Right lobe of liver (tissue), 6 donors: ENCODE measurements at places on chromosomes 4 and X.

DNA sequence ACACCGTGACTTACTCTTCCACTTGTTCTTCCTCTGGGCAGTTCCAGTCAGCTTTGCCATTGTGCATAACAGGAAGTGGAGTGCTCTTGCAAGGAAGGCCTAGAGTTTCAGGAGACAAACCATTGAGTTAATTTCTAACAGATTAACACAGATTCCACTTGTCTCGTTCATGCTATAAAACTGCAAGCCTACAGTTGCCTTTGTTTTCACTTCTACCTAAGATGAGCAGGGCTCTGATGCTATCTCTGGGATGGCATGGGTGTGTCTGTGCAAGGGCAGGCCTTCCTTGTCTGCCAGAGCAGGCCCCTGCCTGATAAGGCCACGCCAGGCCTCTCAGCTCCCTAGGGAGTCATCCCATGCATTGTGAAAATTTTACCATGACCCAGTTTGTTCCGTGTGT, 67.7 kb upstream of the PGRMC2 start:
- no peak for DNase-seq

DNA sequence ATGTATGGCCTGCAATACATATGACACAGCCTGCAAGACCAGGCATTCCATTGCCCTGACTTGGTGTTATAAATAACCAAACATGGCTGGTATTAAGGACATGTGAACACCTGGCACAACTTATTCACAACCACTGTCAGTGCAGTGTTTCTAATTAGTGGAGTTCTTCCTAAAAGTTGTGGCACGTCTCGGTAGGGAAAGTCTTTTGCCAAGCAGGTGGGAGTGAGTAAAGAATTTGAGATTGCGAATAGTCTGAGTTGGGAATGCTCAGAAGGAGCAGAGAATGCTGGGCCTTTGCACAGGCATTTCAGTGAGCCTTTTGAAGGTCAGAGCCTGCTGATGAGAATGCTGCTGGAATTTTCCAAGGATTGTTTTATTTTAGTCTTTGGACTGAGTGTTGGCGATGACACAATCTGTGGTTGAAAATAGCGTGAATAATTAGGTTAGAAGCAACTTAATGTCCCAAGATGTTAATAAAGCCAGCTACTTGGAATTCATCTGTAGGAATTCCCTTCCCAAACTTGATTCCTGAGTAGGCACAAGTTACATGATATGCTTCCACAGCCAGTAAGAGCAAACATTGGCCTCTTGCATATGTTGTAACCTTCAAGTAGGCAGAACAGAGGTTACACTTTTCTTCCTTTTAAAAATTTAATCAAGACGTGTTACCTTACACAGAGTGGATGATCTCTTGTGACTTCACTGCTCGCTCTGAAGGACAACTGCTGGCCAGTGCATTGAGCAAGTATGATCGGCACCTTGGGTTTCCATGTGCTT, 83.6 kb upstream of the PGRMC2 start:
- no peak for DNase-seq

DNA sequence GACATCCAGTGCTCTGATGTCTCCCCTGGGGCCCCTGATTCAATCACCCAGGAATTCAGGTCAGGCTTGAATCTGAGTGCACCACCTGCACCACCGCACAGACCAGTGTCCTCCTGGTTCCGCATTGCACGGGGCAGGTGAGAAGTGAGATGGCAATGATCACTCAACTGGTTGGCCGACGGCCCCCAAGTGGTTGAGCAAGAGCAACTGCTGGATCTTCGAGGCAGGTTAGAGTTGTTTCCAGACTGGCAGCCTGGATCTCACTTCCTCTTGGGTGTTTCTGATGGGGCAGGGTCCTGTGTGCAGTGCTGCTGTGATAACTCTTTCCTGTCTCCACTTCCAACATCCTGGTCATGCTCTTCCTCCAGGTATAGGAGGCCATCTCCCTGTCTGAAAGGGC, 50.4 kb downstream of the C4orf50 start:
- DNase-seq, result no peak

GRCh38 chrX:68761086-68761485, 67.7 kb upstream of the EFNB1 start:
- DNase-seq, result no peak

DNA sequence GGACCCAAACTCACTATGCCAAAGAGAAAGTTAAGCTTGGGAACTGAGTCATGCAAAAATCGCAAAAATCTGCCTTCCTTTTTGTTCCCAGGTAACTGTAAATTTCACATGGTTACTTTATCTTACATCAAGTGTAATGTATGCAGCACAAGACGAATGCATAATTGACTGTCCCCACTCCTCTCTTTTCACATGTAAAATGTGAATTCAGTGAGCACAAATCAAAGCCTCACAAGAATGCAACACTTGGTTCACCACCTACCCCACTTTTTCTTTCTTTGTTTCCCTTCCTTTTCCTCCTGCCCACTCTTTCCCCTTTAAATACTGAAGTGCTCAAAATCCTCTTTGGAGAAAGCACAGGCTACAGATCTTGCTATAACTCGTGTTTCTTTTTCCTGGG, 53.2 kb downstream of the MAGED4B start:
- DNase-seq, result no peak

DNA sequence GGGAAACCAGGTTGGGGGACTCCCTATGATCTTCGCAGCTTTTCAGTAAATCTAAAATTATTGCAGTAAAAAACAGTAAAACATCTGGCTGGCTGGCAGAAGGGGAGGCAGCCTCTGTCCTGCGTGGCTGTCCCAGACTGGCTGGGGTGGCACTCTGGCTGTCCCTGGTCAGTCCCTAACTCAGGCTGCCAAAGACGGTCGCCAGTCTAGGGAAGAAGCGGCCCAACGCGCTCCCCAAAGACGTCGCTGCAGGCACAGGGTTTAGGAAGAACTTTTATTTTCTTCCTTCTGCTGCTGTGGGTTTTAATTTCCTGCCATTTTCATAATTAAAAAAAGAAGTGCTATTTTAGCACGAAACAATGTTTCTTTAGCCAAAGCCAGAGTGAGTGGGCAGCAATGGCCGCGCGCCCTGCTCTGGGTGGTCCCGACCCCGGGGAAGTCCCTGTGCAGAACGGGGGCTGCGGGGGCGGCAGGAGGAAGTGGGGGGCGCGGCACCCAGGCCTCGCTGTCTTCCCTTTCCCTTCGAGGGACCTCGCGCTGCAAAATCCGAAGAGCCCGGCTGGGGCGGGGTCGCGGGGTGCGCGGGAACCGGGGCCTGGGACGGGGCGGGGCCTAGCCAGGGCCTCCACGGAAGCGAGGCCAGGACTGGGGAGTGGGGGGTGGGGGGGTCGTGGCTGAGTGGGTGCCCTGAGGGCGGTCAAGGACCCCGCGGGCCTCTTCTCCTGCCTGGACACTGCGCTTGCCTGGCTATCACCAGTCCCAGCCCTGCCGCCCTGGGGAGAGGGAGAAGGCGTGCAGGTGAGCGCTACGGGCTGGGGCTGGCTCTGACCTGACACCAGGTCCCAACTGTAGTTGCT, 6.3 kb upstream of the LETM1 start:
- no peak for DNase-seq

DNA sequence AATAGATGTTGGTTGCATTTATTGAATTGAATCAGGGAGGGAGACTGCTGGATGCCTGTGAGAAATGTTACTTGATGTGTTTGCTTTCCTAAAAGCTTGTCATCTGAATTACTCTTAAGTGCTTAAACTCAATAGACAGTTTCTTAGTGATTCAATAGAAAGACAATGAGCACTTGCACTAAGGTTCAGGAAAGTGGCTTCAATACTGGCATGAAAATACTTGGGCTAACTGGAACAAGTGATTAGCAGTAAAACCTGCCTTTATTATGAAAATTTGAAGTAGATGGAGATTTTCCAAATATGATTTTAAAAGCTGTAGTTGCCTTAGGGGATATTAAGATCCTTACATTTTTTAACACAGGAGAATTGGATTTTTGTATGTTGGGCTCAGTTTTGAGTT, 123.3 kb downstream of the RNF150 start:
- DNase-seq, result no peak

GRCh38 chrX:17397074-17397473, 22.1 kb downstream of the NHS start:
- no peak for DNase-seq

- no peak for DNase-seq
Measured at GRCh38 chr4:64559571-64559970, 150.3 kb upstream of the TECRL start.

DNA sequence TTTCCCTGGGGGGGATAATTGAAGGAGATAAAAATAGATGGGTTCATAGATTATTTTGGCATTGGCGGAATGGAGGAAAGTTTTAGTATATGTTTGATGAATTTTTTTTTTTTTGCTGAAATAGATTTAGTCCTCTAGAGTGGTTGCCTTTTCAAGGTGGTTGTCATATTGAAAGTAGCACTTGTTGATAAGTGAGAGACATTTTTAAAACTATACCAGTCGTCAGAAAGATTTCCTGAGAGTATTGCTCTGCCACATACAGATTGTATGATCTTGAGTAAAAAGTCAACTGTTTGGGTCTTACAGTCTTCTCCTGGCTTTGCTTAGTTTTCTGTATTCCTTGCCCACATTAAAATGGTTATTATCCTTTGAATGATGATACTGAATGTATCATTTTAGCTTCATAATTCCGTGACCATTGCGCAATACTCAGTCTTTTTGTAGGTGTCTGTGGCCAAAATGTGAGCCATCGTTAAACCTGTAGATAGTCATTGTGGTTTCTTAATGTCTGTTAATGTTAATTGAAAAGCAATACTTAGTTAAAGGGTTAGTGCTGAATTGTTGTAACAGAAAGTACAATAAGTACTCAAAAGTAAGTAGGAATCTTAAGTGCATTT, 7.1 kb downstream of the SMARCAD1 start:
- DNase-seq, result no peak

GRCh38 chr4:109389369-109390114, 44.1 kb upstream of the SEC24B start:
- no peak for DNase-seq

DNA sequence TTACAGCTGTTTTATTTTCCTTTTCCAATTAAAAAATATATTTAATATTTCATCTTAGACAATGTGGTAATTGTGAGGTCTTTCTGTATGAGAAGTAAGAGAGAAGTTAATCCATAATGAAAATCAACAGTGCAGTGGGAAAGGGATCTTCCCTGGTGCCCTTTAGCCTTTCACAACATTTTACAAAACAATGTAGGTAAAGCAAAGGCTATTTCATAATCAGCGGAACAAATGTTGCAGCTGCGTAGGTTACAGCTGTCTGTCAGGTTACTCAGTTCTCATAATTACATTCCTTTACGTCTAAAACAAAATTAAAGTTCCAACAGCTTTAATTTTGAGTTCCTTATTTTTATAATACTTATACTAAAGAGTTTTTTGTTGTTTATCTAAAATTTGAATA, 22.8 kb upstream of the VCX3A start:
- DNase-seq, result no peak

GRCh38 chrX:96147681-96148080, 537.0 kb upstream of the DIAPH2 start:
- DNase-seq, result no peak

GRCh38 chr4:139833151-139833910, 167.7 kb downstream of the MGST2 start:
- DNase-seq, result no peak

DNA sequence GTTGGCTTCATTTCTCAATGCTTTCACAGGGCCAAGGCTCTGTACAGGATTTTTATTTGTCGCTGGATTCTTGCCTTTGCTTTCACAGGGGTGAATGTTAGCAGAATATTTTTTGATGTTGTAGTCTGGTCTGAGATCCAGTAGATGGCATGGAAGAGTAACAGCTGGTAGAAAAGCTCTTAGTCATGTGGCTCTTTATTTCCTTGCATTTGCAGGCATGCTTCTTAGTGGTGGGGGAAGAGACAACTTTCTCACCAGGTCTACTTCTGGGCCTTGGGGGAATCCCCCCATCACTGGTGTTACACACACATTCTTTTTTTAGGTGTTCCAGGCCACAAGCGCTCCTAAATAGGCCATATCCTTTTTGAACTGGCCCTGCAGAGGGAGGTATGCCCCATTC, 58.2 kb upstream of the DKK2 start:
- no peak for DNase-seq

DNA sequence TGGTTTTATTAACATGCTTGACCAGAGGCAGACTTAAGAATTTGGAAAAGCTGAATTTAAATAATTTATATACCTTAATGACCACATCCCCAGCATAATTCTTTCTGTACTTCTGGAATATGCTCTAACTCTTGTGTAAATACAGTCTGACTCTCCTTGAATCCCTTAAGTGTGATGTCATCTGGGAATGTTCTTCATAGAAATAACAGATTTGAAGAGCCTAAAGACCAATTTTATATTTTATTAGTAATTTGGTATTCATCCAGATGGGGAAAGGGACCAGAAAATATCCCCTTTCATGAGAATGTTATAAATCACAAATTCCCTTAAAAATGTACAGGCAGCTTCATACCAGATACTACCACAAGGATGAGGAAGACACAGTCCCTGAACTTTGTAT, 58.3 kb downstream of the KCNIP4 start:
- no peak for DNase-seq

GRCh38 chrX:148270499-148270898, 229.9 kb upstream of the AFF2 start:
- DNase-seq, result no peak

DNA sequence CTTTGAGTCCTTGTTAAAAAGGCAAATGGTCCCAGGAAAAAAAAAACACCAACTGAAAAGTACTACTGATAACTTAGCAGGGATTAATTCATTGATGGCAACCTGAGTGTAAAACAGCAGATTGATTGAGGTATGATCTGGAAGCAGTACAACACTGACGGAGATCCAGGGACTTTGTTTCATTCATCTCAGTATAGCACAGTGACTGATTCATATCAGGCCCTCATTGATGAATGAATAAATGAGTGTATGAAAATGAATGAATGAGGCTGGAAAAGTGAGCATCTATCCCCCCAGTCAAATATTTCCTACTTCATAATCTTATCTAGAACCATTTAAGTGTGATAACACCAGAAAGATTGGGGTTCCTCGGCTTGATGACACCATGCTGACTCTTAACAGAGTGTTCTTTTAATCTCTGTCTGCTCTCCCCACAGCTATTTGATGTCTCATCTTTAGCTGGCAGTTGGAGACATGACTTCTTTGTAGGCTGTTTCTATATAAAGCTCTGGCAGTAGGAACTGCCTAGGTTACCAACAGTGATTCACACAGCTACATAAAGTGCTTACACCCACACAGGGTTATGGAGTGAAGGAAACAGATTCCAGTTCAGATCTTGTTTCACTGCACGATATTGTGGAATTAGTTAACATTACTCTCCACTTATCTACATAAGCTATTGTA, 18.6 kb upstream of the RNF128 start:
- no peak for DNase-seq

- DNase-seq, result no peak
Measured at GRCh38 chr4:124025428-124025827, 628.8 kb downstream of the SPRY1 start.

GRCh38 chr4:57875829-57876392, 765.7 kb upstream of the IGFBP7 start:
- DNase-seq, result no peak

DNA sequence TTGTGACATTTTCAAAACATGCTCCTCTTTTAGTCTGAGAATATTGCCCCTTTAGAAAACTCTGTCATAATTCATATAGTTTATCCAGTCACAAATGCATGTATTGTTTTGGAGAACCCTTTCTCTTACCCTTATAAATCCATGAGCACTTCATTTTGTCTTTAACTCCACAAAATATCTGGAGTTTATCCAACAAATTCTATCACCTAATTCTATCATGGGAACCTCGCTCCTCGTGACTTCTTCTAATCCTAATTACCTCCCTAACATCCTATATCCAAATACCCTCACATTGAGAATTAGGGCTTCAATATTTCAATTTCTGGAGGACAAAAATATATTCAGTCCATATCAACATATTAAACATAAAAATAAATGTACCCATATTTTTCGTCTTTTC, 1565.9 kb downstream of the ARAP2 start:
- no peak for DNase-seq

- no peak for DNase-seq
Measured at GRCh38 chrX:120625371-120625770, 4.5 kb downstream of the C1GALT1C1 start.
